ENCODE measurements at places on chromosomes 7 and 10. TPM values are rescaled to one million over a fixed set of nuclear protein-coding genes. Genes with fewer than 3 reads are reported as not detected.

Gene SLC29A4
- 0.51 TPM for total RNA-seq

Gene ACSM6
- not detected for total RNA-seq

Gene POM121C
- 79.2 TPM for total RNA-seq

Gene OPN1SW
- not detected for total RNA-seq

Gene CYP2E1
- 0.30 TPM for total RNA-seq

Gene HGF
- not detected for total RNA-seq

Gene KLHL7
- 19.8 TPM for total RNA-seq

Gene SLC13A1
- total RNA-seq: not detected

Gene NKX6-2
- not detected for total RNA-seq

Gene HOXA6
- total RNA-seq: not detected

Data from activated naive CD4-positive, alpha-beta T cell treated with anti-CD3 and anti-CD28 coated beads, Interleukin-2, amount 10 ng/mL, durations not matched to agents 5 hours and 36 hours (primary cell).